Mucosa of descending colon (tissue), 3 donors: ENCODE measurements at places on chromosomes 3 and 15.

GRCh38 chr15:26697913-26698312 lies 75.0 kb downstream of the GABRB3 start:
- DNase-seq, result no peak

- no peak for DNase-seq
These were observed 36.1 kb upstream of the MYO5C start for GRCh38 chr15:52331490-52332240.

GRCh38 chr15:37078566-37078965 lies 21.8 kb downstream of the MEIS2 start:
- no peak for DNase-seq

- no peak for DNase-seq
These were observed 2.9 kb downstream of the CACNA2D3 start for GRCh38 chr3:54125300-54125699.

DNA sequence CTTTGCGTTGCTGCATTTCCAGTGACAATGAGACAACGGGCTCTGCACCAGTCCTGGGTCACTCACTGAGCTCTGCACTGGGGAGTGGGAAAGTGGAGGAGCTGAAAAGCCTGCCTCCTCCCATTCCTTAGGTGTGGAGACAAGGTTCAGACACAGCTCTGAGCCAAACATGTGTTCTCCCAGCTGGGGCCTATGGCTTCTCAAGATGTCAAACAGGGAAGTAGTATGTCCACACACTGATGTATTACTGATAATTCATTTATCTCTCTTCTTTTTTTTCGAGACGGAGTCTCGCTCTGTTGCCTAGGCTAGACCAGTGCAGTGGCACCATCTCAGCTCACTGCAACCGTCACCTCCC lies 90.2 kb upstream of the SLC4A7 start:
- peak; percentile 13 for DNase-seq

DNA sequence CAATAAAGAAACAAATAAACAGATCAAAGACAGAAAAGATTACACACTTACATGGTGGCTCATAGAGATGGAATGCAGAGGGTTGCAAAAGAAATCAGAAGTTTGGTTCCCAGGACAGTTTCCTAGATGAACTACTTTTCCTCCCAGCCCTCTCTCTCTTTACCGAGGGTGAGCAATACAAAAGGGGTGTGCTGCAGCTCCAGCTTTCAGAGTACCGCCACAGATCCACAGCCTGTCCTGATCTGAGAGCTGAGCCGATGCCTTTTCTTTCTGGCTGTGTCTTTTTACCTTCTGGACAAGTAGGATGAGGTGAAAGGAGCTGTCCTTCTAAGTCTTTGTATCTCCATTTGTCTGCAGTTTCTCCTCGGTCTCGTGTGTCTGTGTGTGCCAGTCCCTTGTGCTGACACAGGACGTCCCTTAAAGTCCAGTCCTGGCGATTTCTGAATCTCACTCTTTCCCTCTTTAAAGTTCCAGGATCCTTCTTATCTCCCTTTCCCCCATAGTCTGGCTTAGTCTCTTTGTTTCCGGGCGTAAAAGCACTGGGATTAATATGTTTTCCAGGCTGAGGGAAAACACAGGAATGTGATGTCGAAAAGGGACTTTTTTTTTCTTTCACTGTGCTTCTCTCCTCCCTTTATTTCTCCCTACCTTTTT lies 540 bp downstream of the CCDC80 start:
- no peak for DNase-seq

- DNase-seq, result no peak
These were observed 973.9 kb downstream of the FHIT start for GRCh38 chr3:60277361-60277800.

GRCh38 chr3:30437171-30437601 lies 169.2 kb upstream of the TGFBR2 start:
- no peak for DNase-seq

- DNase-seq, result no peak
These were observed 45.1 kb downstream of the NR1I2 start for GRCh38 chr3:119826711-119827608.

GRCh38 chr15:33113666-33114373 lies 80.7 kb downstream of the FMN1 start:
- DNase-seq, result no peak

GRCh38 chr15:58444056-58444455 lies 12.3 kb downstream of the LIPC start:
- no peak for DNase-seq

- no peak for DNase-seq
These were observed 123.1 kb downstream of the ZNF609 start for GRCh38 chr15:64583519-64583918.

- no peak for DNase-seq
These were observed 853.5 kb downstream of the TUSC7 start for GRCh38 chr3:117563063-117563462.

DNA sequence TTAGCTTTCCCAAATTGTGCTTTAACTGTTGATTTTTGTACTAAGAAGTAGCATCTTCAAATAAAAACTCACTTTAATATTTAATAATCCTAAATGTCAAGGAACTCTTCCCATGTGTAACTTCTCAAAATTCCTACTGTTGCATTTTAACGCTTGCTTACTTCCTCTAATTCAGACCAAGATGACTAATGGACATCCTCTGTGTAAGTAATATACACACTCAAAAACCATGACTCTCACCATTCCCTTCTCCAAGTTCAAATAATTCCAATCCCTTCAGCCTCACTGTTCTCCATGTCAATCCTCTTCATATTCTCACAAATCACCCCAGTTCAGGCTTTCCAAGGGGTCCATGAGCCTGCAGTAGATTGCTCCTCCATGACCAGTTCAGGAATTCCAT lies 13.0 kb downstream of the MRPL46 start:
- DNase-seq, result no peak

DNA sequence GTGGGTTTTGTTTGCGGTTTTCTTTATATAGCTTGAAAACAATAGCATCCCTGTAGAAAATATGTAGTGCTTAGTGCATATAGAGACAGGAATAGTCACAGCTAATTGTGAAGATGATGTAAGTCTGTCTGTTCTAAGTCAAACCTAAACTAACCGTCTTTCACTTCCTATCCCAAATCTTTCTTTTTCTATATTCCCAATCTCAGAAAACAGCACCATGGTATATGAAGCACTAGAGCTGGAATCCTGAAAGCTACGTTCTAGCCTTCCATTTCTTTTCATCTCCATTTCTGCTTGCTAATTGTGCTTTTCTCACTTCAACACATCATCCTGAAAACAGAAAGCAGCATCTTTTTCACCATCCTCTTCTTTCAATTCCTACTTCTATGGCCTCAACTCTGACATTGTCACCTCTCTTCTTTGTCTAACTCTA lies 1235.5 kb downstream of the ROBO2 start:
- DNase-seq, result no peak

DNA sequence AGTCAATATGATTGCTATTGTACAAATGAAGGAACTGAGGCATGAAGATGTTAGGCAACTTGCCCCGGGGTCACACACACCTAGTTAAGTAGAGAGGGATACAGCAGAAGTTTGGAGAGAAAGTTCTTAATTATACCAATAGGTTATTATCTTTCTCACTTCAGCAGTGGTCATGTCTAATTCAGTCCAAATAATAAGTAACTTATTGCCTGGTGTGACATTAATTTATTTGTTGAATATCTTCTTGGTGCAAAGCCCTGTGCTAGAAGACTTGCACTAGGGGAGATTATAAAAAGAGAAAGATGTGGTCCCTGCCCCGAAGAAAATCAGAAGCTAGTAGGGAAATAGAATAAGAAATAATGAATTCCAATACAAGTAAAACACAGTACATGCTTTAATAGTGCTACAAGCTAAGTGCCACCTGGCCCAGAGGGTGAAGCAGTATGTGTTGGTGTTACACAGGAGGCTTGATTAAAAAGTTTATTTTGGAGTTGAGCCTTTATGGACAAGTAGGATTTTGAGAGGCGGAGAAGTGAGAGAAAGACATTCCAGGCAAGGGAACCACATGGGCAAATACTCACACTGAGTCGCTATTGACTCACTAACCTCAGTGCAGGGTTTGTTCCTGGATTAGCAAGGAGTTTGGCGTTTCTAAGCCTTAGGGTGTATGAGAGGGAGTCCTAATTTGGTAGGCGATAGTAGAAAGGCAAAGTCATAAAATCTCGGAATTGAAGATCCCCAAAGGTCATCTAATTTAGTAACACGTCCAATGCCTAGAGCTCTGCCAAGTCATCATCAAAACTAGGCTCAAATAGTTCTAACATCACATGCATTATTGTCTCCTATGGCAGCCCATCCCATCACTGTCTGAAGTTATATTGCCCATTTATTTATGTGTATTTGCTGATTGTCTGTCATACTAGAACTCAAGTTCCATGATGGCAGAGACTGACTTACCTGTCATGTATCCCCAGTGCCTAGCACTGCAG lies 19.2 kb upstream of the GSK3B start:
- DNase-seq, result no peak

- no peak for DNase-seq
These were observed 30.2 kb downstream of the CPNE4 start for GRCh38 chr3:132004571-132004970.

- DNase-seq, result no peak
These were observed 12.7 kb downstream of the PRC1 start for GRCh38 chr15:90981681-90982080.

- no peak for DNase-seq
These were observed 43.5 kb upstream of the MEF2A start for GRCh38 chr15:99522288-99522687.

- peak; percentile 91 for DNase-seq
These were observed 4.2 kb downstream of the OCA2 start for GRCh38 chr15:28094732-28095521.
